ENCODE measurements at places on chromosomes 5 and 9.
A peak's percentile ranks its signal among the peaks of the same experiment; 100 is the strongest.

DNA sequence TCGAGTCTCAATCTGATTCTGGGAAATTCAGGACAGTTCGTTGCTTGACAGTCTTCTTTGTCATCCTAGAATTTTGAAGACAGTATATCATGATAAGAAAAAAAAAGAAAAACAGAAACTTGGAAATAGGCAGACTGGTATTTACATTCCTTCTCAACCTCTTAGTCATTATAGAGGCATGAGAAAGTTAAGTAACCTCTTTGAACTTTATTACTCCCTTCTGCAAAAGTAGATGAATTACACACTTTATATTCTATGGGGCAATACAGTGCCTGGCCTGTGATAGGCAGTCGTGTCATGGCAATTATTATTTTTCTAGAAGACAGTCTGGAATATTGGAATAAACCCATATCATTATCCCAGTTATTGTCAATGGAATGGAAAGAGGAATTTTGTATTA lies 828.9 kb downstream of the TLR4 start:
- DNase-seq, result no peak

DNA sequence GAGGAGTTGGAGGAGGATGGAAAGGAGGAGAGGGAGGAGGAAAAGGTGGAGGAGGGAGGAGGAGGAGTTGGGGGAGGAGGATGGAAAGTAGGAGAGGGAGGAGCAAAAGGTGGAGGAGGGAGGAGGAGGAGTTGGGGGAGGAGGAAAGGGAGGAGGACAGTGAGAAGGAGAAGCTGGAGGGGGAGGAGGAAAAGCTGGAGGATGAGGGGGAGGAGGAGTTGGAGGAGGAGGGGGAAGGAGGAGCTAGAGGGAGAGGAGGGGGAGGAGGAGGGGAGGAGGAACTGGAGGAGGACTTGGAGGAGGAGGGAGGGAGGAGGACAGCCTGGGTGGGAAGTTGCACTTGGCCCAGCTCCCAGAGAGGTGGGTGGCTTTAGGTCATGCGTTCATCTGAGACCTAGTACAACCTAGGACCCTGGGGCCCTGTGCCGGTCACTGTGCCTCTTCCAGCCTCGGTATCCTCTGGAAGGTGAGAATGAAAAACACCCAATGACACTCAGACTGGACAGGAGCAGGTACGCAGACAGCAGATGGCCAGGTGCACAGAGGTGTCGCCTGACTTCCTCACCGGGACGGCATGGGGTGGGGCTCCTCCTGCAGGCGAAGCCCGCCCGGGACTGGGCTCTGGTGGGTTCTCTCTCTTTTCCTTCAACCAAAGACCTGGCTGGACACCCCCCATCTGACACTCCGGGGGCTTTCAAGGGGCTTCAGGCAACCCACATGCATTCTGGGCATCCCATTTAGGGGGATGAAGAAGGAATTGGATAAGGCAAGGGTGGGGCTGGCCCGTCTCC lies 12.2 kb upstream of the SLC2A6 start:
- no peak for DNase-seq

DNA sequence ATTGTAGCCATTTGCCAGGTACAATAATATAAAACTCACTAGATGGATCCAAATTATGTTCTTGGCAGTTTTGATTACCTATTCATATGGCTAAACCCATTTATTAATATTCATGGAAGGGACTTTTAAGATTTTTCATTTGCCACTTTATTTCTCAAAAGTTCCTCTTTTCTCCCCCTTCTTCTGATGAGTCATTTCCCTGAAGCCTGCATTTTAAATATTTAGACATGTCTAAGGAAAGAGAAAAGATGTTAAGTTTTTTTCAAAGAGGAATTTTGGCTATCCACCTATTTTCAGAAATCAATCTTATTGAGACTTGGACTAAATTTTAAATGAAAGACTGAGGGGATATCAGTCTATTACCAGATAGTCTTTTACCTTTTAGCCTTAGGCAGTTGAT lies 1189.4 kb downstream of the EFNA5 start:
- DNase-seq, result no peak

- DNase-seq, result no peak
These were observed 220.3 kb upstream of the DAPK1 start for GRCh38 chr9:87277346-87277745.

GRCh38 chr5:122179701-122180100 lies 50.4 kb downstream of the ZNF474 start:
- DNase-seq, result no peak

DNA sequence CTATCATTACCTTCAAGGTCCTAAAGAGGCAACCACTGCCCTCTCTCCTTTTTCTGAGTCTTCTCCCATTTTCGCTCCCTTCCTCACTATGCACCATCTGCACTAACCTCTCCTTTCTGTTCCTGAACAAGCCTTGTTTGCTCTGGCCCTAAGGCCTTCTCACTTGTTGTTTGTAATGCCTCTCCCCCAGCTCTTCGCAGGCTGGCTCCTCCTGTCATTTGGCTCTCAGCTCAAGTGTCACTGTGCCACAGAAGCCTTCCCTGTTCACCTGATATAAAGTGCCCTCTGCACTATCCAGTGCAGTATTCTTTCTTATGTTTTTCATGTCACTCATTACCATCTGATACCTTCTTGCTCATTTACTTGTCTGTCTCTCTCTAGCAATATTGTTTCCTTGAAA lies 303.7 kb downstream of the KCNN2 start:
- no peak for DNase-seq

DNA sequence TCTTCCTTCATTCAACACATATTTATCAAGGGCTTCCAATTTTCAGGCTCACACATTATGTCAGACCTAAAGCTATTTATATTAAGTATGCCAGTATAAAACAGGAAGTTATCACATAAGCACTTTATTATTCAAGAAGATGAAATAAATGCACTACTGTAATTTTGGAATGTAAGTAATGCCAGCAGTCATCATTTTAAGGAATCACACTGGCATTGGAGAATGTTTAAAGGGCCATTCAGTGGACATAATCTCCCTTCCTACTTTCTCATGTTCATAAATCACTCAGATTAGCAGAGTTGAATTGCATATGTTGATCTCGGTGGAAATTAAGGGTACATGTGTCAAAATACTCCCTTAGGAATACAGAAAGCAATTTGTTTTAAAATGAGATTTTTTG lies 164.4 kb downstream of the GIN1 start:
- no peak for DNase-seq

DNA sequence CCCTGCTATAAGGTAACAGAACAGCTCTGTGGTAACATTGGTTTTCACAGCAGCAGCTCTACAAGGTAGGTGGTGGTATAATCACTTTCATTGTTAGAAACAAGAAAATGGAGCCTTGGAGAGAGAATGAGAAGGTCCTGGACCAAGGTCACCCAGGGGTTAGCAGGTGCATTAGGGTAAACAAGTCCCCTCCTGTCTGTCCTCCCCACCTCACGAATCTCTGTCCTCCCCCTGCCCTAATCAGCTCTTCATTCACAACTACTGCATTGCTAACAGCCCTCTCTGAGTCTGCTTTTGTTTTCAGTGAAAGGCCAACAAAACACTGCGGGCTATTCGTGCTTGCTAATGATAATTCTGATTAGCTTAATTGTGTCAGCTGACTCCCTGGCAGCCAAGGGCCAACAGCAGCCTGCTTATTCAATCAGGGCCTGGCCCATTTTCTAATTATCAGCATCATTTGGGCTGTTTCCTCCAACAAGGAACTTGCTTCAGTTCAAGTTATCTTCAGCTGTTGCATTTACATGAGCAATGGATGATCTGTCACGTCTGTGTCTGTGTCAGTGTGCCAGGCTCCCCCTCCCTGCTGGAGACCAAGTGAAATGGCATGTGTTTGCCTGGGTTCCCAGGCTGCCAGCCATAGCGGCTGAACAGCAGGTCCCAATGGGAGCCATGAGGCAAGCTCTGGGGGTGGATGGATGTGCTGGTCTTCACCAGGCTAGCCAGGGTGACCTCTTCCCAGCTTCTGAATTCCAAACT lies 56.7 kb upstream of the EQTN start:
- peak; percentile 75 for DNase-seq
